ENCODE measurements at places on chromosomes 3 and 15.

GRCh38 chr15:90814191-90814821 is 54.1 kb upstream of the FURIN start:
- DNase-seq: no peak

- peak; percentile 37 for DNase-seq
These were observed 76.1 kb downstream of the FRMD4B start for GRCh38 chr3:69309814-69310213.

DNA sequence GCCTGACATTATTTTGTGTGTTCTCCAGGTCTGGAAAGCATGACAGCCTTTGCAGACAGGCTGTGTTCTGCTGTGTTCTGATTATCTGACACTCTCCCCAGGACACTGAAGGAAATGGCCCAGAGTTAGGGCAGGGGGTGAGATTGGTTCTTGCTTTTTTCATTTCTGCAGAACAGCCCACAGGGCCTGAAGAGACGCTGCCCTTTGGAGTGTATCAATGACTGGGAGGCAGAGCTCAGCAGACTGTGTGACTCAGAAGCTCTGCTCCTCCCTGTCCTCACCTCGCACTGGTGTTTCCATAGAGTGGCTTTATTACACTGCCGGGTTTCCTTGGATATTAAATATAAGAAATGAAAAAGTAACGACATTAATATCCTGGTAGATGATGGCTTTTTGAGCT is 523.6 kb downstream of the NTRK3 start:
- no peak for DNase-seq

DNA sequence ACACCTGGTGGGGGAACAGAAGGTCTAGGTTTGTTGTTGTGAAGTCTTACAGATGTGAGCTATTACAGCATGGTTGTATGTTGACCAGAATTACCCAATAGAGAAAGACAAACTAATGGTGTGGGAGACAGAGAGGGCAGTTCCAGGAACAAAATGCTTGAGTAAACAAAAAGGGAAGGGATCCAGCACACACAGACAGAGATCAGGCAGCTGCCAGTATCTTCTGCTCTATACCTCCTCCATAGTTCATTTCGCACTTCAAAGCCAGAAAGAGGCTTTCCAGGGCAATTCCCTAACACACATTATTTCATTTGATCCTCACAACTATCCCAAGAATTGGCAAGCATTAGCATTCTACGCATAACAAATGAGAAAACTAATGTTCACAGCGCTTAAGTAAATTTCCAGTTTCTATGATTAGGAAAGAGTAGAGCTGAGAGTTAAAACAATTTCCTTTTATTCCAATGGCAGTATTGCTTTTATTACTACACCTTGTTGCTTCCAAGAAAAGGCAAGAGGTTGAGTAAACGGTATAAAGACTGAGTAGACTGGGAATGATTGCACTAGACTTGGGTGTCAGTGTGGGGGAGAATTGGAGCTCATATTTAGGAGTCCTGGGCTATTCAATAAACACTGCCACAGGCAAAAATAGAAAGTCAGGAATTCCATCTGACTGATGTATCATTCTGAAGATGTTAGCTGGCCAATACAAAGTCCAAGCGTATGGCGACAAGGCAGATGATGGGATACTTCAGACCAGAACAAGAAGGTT is 39.7 kb upstream of the ZNF280D start:
- DNase-seq: peak; percentile 73

DNA sequence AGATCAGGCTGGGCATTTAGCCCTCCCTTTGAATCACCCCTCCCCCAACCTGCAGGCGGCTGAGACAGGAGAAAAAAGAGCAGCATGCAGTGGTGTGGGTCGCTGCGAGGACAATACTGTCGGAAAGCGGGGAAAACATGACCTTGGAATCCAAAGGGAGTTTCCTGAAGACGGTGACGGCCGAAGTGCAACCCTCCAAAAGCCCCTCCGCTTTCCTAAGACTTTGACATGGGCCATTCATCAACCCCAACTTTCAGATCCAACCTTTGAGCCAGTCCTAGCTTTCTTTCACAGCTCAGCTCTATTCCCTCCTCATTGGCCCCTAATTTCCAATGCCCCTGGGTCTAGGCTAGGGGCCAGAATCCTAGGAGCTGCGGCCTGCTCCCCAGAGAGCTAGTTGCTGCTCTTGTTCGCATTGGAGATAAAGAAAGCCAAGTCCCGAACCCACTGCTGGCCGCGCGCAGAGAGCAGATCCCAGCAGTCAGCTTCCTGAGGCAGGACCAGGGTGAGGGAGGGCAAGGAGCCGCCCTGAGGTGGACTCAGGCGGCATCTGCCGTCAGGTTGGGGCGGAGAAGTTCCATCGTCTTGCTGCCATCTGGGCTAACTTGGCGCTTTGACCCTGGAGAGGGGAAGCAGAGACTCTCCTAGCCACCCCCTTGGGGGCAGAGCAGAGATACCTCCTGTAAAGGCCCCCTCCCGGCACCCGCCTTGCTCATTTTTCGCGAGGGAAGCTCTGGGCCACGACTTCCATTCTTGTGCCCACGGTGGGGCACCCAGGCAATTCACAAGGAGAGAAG is 914 bp downstream of the ZIC4 start:
- DNase-seq: no peak

DNA sequence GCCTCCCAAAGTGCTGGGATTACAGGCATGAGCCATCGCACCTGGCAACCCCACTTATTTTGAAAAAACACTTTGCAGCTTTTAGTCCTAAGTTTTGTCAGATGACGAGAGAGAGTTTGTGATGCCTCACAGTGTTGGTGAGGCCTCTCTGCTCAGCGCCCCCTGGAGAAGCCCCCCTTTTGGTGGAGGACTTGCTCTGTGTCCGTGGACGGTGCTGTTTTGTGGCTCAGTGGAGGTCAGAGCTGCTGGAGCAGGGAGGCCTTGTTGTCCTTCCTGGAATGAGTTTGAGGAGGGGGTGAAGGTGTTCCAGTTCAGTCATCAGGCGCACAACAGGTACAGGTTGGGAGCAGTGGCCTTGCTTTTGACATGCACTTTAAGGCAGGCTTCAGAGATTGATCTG is 58.0 kb downstream of the PGPEP1L start:
- DNase-seq: no peak

Data from myocyte (in vitro differentiated cells).